CD8-positive, alpha-beta memory T cell (primary cell): ENCODE measurements at places on chromosomes 12 and 14. TPM values are rescaled to one million over a fixed set of nuclear protein-coding genes. Genes with fewer than 3 reads are reported as not detected.

DNA sequence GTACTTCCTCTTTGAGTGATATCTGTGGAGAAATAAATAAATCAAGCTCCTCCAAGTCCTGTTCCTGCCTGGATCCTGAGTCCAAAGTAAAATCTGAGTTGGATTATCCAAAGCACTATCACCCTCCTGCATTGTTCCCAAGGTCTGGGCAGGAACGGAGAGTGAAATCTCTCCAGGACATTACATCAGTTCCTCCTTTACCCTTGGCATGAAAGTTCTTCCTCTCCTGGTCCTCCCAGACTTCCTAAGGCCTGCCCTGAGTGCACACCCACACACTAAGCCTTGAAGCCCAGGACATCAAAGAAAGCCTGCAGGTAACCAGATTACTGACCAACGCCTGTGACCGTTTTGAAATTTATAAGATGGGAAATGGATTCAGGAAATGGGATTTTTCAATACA is 206.8 kb upstream of the BCL2L14 start:
- no peak for DNase-seq

- DNase-seq = no peak
Observed at GRCh38 chr14:93008381-93008780, 85.4 kb downstream of the CHGA start.

- no peak for DNase-seq
Observed at GRCh38 chr12:116244001-116244400, 33.5 kb downstream of the MED13L start.

GRCh38 chr14:104604458-104605449 is at the start of gene TMEM179:
Gene TMEM179, minus strand, starts transcription at chr14:104604772. Its CDS starts 31 bp downstream, at chr14:104604741.
- DNase-seq = no peak

DNA sequence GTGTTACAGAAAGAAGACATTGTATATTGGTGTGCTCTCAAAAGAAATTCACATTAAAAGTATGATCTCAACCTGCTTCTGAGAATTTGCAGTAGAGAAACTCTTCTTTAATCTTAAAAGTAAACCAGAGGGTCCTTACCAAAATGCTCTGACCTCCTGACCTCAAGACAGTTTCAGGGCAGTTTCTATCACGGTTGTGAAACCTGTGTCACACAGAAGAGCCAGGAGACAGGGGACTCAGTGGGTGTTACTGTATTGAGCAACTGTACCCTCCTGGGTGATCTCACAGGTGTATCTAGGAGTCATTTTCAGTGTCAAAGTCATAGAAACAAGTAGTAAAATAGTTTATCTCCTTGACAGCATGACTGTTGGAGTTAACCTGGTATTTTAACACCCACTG is 178.0 kb downstream of the GRIP1 start:
- DNase-seq = no peak

DNA sequence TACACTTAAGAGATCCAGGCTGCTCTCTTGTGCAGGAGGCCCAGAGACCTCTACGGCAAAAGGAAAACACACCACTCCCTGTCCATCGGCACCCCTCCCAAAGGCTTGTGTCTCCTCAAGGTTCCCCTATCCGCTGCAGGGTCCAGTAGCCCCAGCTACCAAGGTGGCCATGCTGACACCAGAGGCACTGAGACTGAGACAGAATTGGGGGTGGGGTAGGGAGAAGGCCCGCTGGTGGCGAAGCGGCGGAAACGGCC is 590 bp downstream of the DDIT3 start:
- no peak for DNase-seq

GRCh38 chr14:105187935-105188524 is 6.9 kb upstream of the NUDT14 start:
- DNase-seq = no peak

DNA sequence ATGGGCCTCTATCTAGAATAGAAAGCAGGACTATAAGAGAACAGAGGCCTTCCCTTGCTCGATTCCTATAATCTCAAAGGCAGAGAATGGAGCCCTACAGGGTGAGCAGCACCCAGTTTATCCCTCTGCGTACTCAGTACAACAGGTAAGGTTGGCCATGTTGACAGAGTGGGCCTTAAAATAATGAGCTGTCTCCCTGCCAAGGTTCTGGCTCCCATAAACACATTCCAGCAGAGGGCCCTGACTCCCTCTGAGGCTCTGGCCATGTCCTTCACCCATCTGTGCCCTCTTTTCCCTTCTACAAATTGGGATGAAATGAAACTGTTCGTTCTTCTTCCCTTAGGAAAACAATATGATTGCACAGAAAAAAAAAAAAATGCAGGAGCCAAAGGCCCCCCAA is 16.9 kb upstream of the PNMA1 start:
- no peak for DNase-seq

The NOVA1 gene
- total RNA-seq = 0.28 TPM

The PHETA1 gene
- total RNA-seq = 3.9 TPM

The PPP2R5E gene
- 56.5 TPM for total RNA-seq

The NTS gene
- total RNA-seq = not detected

The FAM177A1 gene
- 43.1 TPM for total RNA-seq

The SELPLG gene
- total RNA-seq = 37.0 TPM
